AML-193 (cell line): ENCODE measurements at places on chromosomes 5 and 9.

GRCh38 chr9:89555451-89556375 is 49.1 kb upstream of the GADD45G start:
- DNase-seq: peak; percentile 22

DNA sequence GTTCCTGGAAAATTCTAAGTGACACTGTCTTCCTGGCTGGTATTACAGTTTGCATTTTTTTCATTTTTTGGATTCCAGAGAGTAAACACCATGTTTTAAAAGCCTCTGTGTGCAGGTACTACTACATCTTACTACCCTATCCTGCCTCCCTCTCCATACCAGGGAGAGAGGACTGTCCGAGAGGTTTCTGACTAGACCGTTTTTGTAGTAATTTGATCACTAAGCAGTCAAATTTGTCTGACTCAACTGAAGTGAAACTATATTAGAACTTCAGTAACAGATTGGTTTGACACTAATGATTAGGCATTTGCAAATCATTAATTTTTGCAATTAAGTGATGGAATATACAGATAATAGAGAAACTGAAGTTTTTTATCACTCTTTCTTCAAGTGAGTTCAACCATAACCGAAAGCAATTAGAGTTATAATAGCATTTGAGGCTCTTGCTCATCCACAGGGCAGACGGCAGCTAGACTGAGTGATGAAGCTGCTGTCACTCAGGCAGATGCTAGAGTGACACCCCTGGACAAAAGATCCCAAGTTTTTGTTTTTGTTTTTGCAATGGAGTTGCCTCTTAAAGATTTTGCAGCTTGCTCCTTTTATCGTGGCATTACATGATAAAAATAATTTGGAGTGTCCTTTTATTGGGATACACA is 44.3 kb downstream of the SMARCA2 start:
- no peak for DNase-seq

DNA sequence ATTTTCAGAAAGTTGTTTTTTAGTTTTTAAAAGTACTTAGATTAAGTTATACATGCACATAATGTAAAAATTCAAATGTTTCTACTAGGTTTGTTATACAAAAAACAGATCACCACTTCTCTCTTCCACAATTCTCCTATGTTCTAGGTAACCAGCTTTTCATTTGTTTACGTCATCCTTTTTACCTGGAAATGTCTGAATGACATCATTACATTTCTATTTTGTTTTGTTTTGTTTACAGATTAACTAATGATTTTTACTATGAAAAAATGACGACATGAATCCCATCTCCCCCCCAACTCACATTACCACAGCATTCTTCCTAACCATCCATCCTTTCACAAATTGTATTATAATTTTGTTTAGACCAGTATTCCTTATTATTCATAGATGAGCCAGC is 1709.2 kb downstream of the EFNA5 start:
- DNase-seq: no peak

DNA sequence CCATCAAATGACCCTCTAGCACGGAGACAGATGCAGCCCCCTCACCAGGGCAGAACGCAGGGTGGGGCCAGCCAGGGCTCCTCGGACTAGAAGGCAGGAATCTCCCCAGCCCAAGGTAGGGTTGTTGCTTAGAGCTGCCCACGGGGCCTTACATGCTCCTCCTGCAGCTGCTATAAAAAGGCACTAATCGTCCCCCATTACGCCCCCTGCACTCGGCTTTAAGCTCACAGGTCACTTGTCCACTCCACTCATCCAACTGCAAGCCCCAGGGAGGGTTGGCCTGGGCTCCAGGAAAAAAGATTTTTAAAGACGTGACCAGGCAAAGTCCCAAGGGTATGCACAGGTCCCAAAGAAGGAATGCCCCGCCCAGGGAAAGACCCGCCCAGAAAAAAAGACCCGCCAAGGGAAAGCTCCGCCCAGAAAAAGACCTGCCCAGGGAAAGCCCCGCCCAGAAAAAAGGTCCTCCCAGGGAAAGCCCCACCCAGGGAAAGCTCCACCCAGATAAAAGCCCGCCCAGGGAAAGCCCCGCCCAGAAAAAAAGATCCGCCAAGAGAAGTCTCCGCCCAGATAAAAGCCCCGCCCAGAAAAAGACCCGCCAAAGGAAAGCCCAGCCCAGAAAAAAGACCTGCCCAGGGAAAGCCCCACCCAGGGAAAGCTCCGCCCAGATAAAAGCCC is 11.1 kb downstream of the GRIN1 start:
- DNase-seq: no peak

DNA sequence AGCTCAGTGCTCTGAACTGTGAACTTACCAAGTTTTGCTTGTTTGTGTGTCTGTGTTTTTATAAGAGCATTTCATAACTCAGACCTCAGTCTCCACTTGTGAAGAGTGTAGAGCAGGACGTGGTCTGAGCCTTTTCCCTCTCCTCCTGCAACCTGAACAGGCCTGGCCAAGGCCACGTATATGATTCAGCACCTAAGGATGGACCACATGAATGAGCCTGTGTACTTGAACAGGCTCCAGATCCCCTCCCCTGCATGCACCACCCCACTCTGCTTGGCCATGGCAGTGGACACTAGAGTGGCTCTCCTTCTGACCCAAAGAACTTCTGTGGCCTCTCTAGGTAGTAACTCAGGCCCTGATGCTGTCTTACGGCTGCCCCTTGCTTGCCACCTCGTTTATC is 125.9 kb upstream of the FSTL4 start:
- no peak for DNase-seq

- DNase-seq: no peak
These were observed 3.8 kb downstream of the RHOBTB3 start for GRCh38 chr5:95734906-95735305.

- DNase-seq: no peak
These were observed 61.0 kb upstream of the RAD23B start for GRCh38 chr9:107222020-107222522.

- peak; percentile 0 for DNase-seq
These were observed 18.5 kb upstream of the TIMD4 start for GRCh38 chr5:156981481-156981880.

GRCh38 chr5:137621861-137622823 is 113.7 kb downstream of the KLHL3 start:
- no peak for DNase-seq

GRCh38 chr9:112556497-112557442 is 70.1 kb downstream of the KIAA1958 start:
- DNase-seq: no peak

DNA sequence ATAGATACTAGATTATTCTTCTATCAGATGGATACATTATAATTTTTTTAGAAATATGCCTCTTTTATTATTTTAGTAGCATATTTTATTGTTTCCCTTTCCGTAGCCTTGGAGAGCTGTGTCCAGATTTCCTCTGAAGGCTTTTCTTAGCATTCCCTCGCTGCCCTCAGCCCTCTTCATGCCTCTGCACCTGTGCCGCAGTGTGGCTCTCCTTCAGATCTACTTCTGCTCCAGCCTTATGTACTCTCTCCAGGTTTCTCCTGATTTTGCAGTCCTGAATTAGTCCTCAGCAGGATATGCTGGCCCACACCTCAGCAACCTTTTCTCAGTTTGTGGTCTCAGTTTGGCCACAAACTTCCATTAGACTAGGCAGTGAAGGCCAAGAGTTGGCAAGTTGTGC is 1052.0 kb downstream of the TAF11L14 start:
- no peak for DNase-seq

DNA sequence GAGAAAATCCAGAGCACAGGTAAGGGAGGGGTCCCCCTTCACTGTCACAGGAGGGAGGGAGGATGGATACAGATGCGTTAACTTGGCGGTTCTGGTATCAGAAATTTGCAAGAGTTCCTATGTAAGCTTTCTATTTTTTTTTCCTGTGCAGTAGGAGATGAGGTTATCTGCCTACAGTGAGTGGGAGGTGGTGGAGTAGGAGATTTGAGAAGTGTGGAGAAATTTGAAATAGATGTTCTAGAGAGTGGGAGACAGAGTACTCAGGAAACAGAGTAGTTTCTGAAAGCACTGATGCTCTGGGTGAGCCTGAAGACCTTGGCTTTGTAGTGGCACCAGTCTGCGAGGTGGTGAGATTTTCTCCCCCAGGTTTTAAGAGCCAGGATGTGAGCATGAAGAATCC is 271.4 kb downstream of the MSX2 start:
- DNase-seq: no peak

GRCh38 chr5:69498384-69498783 is 5.8 kb downstream of the OCLN start:
- no peak for DNase-seq

GRCh38 chr5:113448252-113448651 is 13.5 kb upstream of the TSSK1B start:
- no peak for DNase-seq

GRCh38 chr9:19049917-19050636 is 850 bp downstream of the RRAGA start:
- peak; percentile 18 for DNase-seq

GRCh38 chr5:167912941-167913665 is 378.3 kb upstream of the WWC1 start:
- DNase-seq: no peak

GRCh38 chr9:111559000-111559610 is 34.1 kb downstream of the ZNF483 start:
- no peak for DNase-seq

DNA sequence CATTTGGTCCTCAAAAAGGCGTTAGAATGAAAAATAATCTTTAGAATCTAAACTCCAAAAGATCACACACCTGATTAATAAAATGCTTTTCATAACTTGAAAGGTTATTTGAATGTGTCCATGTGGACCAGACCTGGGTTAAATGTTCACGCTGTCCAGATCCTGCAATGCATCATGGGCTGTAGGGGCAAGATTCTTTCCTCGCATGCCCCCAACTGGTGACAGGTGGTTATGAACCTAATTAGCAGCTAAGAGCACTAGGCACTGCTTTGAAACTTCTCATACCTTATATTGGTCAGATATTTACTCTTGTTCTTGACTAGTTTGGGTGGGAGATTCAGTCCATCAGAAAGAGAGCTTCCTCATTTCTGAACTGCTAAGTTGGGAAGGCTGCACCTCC is 19.3 kb upstream of the PIP5K1B start:
- peak; percentile 2 for DNase-seq

DNA sequence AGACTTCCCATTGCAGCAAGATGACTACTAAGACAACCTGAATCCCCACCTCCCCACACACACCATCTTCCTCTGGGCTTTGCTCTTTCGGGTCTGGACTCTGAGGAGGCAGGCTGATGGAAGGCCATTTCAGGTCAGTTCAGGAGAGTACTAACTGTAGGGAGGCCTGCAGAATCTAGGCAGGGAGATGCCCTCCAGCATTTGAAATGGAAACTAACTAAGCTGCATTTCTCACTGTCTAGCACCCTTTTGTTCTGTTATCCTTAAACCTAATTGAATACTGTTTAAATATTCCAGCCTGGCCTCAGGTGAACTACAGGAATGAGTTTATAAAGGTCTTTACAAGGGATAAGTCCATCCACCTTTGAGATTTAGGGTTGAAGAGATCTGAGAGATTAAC is 4.9 kb upstream of the TBCA start:
- no peak for DNase-seq

GRCh38 chr9:134356496-134357470 is 30.5 kb downstream of the RXRA start:
- no peak for DNase-seq

GRCh38 chr5:98066910-98067309 is 706.6 kb upstream of the RGMB start:
- no peak for DNase-seq

- DNase-seq: peak; percentile 74
These were observed 327.8 kb upstream of the PIK3R1 start for GRCh38 chr5:67887748-67888161.

- DNase-seq: no peak
These were observed 14.1 kb upstream of the C1QTNF3 start for GRCh38 chr5:34057118-34057517.

DNA sequence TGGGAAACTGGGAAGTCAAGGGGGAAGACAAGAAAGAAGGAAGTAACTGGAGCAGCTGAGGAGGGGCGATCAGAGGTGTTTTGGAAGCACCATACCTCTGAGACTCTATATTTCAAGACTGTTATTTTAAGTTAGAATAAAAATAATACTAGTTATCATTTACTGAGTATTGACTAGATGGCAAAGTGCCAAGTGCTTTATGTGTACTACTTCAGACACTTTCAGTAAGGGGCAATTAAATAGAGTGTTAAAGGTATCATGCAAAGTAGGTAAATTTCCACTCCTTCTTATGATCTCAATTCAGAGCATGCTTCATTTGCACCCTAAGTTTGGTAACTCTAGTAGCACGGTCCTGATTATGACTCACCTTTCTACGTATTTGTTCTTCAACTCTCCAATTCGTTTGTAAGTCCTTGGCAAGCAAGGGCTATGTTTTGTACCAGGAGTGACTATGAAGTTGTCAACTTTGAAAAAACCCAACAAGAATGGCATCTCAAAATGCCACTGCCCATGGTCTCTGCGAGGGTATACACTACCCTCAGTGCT is 152.4 kb upstream of the RAPGEF1 start:
- DNase-seq: no peak

DNA sequence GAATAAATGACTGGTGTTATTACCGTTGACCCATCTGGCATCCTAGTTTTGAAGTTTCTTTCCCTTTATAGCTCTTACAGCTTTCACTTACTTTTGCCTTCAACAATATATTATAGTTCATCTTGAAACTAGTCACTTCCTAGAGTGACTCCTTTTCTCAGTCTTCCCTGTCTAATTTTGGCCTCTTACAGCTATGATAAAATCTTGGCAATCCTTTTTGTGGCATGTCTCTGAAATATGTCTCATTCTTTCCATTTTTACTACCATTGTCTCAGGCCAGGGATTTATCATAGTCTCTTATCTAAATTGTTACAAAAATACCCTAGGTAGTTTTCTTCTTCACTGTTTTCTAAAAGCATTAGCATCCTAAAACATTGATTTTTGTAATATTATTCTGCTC is 621.3 kb upstream of the ZNF608 start:
- DNase-seq: no peak

DNA sequence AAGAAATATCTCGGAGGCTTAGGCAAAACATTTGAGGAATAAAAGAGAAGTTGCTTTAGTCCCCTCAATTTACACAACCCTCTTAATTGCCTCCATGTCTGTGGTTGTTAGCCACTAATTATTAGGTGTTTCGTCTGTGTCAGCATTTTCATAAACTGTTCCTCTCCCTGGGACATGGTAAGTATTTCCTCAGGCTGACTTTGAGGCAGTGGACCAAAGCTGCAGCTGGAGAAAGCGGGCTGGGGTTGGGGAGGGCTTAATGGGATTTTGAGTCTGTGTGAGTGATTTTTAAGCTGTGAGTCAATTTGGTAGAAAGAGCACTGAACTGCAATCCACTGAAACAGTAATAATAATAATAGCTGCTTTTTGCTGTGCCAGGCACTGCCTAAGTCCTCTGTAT is 13.0 kb upstream of the TTC1 start:
- no peak for DNase-seq

DNA sequence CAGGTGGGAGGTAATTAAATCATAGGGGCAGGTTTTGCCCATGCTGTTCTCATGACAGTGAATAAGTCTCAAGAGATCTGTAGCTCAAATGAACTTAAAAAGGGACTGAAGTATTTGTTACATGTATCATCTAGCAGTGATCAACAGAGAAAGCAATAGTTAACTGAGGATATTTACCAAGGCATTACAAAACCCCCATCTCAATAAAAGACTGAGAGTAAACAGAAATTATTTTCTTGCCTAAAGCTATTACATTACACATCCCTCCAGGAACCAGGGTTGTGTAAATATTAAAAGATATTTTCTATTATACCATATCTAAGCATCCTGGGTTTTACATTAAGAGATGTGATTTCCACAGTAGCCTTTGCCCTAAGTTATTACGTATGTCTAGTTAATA is 169.9 kb downstream of the CTNND2 start:
- no peak for DNase-seq
